Stimulated activated CD4-positive, alpha-beta T cell treated with anti-CD3 and anti-CD28 coated beads, Interleukin-2, amount 100 ng/mL, for 48 hours (primary cell): ENCODE measurements at places on chromosomes 3 and 15.

GRCh38 chr15:40445421-40445922 is 4.7 kb downstream of the BAHD1 start:
- DNase-seq = no peak

GRCh38 chr3:11384074-11384473 is 111.9 kb downstream of the ATG7 start:
- no peak for DNase-seq

- no peak for DNase-seq
These were observed 65.8 kb upstream of the AKAP13 start for GRCh38 chr15:85314633-85315032.

DNA sequence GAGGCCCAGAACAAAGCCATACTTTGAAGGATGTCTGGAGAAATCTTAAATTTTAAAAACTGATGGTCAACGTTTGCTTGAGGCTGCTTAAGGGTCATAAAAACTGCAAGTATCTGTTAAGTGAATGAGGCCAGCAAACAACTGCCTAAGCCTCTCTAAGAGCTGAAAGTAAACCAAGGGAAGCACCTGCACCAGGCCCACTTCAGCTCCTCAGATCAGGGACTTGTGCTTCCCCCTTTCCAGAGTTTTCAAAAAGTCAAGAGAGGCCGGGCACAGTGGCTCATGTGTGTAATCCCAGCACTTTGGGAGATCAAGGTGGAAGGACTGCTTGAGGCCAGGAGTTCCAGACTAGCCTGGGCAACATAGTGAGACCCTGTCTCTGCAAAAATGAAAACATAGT is 9.1 kb downstream of the FBXL22 start:
- DNase-seq = no peak

GRCh38 chr3:105523501-105523900 is 156.8 kb downstream of the ALCAM start:
- DNase-seq = no peak

DNA sequence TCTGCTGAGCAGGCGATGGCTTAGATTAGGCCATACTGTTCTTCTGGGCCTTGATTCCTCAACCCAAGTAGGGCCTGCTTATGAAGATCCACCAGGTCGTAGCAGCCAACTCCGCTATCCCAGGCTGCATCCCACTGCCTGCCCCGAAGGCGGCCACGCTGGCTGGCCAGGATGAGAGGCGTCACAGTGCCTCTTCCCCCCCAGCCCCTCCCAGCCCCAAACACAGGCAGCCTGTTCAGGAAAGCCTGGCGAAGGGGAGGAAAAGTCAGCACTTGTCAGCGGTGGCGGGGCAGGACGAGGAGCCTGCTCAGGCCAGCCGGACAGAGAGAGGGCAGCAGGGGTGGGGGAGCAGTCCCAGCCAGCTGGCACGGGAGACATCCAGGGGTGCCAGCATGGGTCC is 11.2 kb downstream of the PTH1R start:
- DNase-seq = no peak

GRCh38 chr3:114213627-114214541 is 23.5 kb downstream of the ZNF80 start:
- peak; percentile 60 for DNase-seq

DNA sequence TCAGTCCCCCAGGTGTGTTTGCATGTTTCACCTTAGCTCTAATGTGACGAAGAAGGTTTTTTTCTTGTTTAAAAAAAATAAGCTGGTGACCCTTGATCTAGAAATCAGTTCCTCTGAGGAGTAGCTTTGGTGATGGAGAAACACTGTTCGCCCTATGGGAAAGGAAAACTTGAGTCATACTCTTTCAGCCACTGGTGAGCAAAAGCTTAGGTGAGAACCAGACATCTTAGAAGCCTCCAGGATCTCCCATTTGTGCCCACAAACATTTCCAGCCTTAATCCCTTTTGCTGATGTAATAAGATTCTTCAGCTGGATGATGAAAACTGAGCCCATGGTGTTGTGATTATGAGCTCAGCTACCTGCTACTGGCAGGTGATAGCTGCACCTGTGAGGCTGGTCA is 37.8 kb downstream of the SLC27A2 start:
- no peak for DNase-seq

DNA sequence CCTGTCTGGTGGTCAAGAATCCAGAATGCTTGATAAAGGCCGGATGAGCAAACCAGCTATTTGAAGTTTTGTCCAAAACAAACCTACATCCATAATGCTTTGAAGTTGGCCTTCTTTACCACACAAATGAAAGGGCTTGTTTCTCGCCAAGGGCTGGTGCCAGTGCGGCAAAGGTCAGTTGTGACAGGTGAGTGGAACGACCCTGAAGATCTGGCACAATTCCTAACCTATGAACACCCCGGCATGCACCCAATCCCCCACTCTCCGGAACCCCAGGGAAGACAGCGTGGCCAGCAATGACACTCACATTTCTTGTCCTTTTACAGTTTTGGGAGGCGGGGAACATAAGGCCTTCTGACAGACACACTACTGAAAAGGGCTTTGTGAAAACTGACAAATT is 90.6 kb downstream of the ATP10A start:
- DNase-seq = no peak

DNA sequence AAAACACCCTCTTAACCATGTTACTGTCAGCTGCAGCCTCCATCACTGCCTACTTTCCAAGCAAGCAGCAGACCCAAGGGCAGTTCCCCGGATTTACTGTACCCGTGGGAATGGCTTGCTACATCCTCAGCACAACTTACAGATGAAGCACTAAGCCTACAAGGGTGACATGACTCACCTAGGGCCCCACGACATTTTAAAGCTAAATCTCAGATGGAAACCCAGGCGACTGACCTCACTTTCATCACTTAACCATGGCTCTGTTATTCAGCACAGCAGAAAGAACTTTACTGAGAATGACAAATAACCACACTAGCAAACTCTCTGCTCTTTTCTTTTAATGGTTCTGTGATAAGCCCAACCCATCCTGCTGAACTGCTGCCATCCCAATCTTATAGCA is 65.6 kb downstream of the SUMF1 start:
- DNase-seq = no peak

GRCh38 chr15:66014022-66014421 is 144.7 kb downstream of the RAB11A start:
- no peak for DNase-seq

DNA sequence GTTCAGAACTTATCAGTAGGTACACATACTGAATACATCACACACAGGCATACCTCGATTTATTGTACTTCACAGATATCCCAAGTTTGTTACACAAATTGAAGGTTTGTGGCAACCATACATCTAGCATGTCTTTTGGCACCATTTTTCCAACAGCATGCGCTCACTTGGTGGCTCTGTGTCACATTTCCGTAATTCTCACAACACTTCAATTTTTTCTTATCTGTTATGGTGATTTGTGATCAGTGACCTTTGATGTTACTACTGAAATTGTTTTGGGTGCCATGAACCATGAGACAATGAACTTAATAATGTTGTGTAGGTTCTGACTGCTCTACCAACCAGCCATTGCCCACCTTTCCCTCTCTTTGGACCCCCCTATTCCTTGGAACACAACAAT is 10.8 kb downstream of the PARL start:
- DNase-seq = no peak

DNA sequence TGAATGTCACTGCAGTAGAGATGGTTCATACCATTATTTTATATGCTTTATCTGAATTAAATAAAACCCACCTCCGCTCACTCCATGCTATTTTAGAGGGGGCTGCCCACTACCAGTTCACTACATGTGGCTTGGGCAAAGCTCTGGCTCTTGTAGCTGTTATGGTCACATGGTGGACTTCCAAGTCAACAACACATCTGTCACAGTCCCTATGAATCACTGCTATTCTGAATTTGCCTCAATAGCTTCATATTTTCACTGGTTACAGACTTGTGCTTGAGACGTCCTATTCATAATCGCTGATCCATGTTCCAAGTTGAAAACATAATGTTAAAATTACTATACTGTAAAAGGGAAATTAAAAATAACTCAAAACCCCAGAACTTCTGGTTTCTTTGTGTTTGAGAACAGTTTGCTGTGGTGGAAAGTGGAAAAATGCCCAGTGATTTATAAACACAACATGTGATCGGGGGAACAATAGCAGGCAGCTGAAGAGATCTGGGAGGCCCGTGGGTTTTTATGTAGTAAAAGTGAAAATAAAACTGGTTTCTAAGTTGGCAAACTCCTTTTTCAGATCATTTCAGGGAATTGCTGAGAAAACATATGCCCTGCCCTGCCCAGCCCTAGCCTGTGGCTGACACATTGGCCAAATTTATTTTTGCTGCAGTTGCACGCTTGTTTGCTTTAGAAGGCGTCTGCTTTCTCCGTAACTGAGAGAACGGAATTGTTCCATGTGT is 128.8 kb upstream of the PRR23C start:
- DNase-seq = no peak

GRCh38 chr3:36843065-36844051 is 79.0 kb upstream of the DCLK3 start:
- DNase-seq = peak; percentile 61

GRCh38 chr15:55791551-55792400 is 48.8 kb upstream of the PRTG start:
- no peak for DNase-seq

DNA sequence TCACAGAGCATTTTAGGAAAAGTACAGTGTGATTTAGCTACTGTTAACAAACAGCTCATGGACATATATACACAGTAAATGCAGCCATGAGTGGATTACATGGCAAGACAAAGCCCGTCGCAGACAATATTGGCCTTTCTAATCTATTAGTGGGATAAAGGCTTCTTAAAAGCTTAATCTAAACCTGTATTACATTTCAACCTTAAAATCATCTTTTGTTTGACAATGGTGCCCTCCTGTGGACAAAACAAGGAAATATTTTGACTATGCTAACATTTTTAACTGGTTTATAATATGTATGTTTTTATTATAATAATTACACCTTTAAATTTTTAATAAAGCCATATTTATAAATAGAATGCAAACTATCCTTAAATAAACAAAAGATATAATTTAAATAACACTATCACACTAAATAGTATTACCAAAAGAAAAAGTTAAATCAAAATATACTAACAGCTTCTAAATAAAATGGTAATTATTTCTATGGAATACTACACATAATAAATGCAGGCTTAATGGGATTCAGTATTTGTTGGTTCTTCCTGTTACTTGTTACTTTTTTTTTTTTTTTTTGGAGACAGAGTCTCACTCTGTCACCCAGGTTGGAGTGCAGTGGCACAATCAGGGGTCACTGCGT is 38.6 kb downstream of the TAFA4 start:
- no peak for DNase-seq

- no peak for DNase-seq
These were observed 7.6 kb downstream of the ZMAT3 start for GRCh38 chr3:179063945-179064560.

GRCh38 chr3:126948980-126949535 is 33.9 kb upstream of the PLXNA1 start:
- DNase-seq = no peak

GRCh38 chr15:70589221-70589620 is 174.1 kb downstream of the UACA start:
- DNase-seq = no peak

- no peak for DNase-seq
These were observed 3.3 kb downstream of the CERS3 start for GRCh38 chr15:100525436-100525835.

GRCh38 chr15:71588746-71589145 is 221.6 kb upstream of the NR2E3 start:
- DNase-seq = no peak

DNA sequence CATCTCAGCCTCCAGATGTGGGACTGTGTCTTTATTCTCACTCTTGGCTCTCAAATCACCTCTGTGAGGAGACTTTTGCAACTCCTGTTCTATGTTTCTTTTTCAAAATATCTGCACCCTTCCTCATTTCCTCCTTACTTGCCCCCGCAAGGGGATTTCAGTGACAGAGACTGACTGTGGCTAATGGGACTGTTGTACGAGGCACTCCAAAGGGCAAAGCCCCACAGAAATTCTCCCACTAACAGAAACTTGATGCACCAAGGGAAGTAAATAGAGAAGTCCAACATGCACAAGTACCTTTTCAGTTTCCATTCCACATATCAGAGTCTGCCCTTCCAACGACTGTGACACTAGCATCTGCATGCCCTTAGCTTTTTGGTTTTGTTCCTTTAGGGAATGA is 69.7 kb downstream of the LRRK1 start:
- DNase-seq = no peak

DNA sequence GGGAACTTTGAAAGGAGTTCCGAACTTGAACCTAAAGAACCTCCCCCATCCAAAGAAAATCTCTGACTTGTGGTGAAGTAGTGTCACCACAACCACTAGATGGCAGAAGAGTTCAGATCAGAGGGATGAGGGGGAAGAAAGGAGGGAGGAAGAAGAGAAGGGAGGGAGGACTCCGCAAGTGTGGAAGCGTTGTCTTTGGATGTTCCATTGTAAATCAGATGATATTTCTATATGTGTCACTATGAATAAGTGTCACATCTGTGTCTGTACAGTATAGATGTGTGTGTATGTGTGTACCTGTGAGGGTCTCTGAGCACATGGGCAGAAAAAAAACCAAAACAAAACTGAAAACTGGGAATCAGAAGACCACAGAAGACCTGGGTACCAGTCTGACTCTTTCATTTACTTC is 16.9 kb downstream of the SLC24A1 start:
- DNase-seq = peak; percentile 9

GRCh38 chr3:173734473-173734872 is 336.9 kb downstream of the NLGN1 start:
- no peak for DNase-seq

- no peak for DNase-seq
These were observed 123.3 kb downstream of the PLOD2 start for GRCh38 chr3:146037697-146038096.

GRCh38 chr15:87777054-87777561 is 479.4 kb downstream of the NTRK3 start:
- DNase-seq = no peak

DNA sequence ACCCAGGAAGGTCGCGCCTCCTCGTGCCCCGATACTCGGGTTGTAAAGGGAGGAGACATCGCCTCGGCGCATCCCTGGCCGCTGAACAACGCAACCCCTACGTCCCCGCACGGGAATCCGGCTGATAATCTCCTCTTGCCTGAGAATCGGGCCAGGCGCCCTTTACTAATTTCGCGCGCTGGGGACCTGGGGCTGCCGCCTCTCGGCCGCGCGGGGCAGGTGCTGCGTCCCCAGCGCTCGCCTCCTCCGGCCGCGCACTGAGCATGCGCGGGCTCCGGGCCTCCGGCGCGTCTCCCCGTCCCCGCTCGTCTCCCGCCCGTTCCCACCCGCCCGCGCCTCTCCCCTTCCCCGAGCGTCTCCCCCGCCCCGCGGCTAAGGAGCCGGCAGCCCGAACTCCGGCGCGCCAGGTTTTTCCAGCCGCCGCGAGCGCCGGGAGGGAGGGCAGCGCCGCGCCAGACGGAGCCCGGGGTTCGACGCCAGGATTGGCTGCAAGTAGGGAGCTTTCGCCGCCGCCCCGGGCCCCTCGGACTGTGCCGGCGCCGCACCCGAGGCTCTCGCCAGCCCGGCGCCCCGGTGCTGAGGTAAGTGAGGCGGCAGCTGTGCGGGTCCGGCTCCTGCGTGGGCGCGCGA is at the start of gene CNTN4:
Gene CNTN4, plus strand, starts transcription at position 469 of the 630 bp plus-strand sequence.
- peak; percentile 21 for DNase-seq
